Left ventricle myocardium inferior (tissue), 1 donor: ENCODE measurements at places on chromosomes 2 and 18. TPM values are rescaled to one million over a fixed set of nuclear protein-coding genes. Genes with fewer than 3 reads are reported as not detected.

NEU2 gene
- total RNA-seq: not detected

COL4A3 gene
- 4.4 TPM for total RNA-seq

MYL12B gene
- total RNA-seq: 176 TPM

CENPO gene
- 2.2 TPM for total RNA-seq

SLC38A11 gene
- total RNA-seq: 0.33 TPM

RNF125 gene
- total RNA-seq: 3.5 TPM

RGPD4 gene
- total RNA-seq: not detected

SERPINB8 gene
- 2.3 TPM for total RNA-seq

ERBB4 gene
- 8.3 TPM for total RNA-seq

PLB1 gene
- total RNA-seq: 2.4 TPM

CYP27C1 gene
- 0.11 TPM for total RNA-seq

SLC9A4 gene
- total RNA-seq: not detected

HOXD3 gene
- not detected for total RNA-seq

ASPRV1 gene
- total RNA-seq: 0.63 TPM

TEX44 gene
- not detected for total RNA-seq

UGT1A9 gene
- not detected for total RNA-seq

ATP6V1B1 gene
- not detected for total RNA-seq

ANKRD12 gene
- total RNA-seq: 49.3 TPM

ALPP gene
- not detected for total RNA-seq

CHRNA1 gene
- 0.33 TPM for total RNA-seq

LYPD6B gene
- total RNA-seq: not detected

CIB4 gene
- total RNA-seq: not detected

ZNF396 gene
- 0.71 TPM for total RNA-seq

NAGK gene
- total RNA-seq: 46.7 TPM

GPR39 gene
- total RNA-seq: not detected

ANKRD30BL gene
- total RNA-seq: not detected

MERTK gene
- 4.7 TPM for total RNA-seq

ACMSD gene
- total RNA-seq: not detected

NFATC1 gene
- total RNA-seq: 18.3 TPM

CD226 gene
- total RNA-seq: 0.91 TPM

MOGAT1 gene
- 0.44 TPM for total RNA-seq

DSC1 gene
- 7.5 TPM for total RNA-seq

CRYGD gene
- not detected for total RNA-seq

GRB14 gene
- 39.3 TPM for total RNA-seq

ABHD1 gene
- 3.5 TPM for total RNA-seq

KRTCAP3 gene
- total RNA-seq: 0.63 TPM

SCN7A gene
- total RNA-seq: 22.3 TPM

PDE1A gene
- total RNA-seq: 17.3 TPM

UPP2 gene
- not detected for total RNA-seq

THUMPD2 gene
- total RNA-seq: 5.9 TPM

EGR4 gene
- not detected for total RNA-seq

TMEM214 gene
- 31.4 TPM for total RNA-seq

UBXN4 gene
- 58.1 TPM for total RNA-seq

ATP5F1A gene
- total RNA-seq: 1,743 TPM

USP40 gene
- 20.0 TPM for total RNA-seq

TTN gene
- total RNA-seq: 2,803 TPM

NLRC4 gene
- 0.96 TPM for total RNA-seq

IL1F10 gene
- not detected for total RNA-seq

CEP192 gene
- 25.6 TPM for total RNA-seq

PAX3 gene
- 0.30 TPM for total RNA-seq
